PC-3 (cell line): ENCODE measurements at places on chromosomes 6 and 20. TPM values are rescaled to one million over a fixed set of nuclear protein-coding genes. Genes with fewer than 3 reads are reported as not detected.

- DNase-seq: no peak
Measured at GRCh38 chr6:145783796-145784195, 30.8 kb downstream of the FBXO30 start.

DNA sequence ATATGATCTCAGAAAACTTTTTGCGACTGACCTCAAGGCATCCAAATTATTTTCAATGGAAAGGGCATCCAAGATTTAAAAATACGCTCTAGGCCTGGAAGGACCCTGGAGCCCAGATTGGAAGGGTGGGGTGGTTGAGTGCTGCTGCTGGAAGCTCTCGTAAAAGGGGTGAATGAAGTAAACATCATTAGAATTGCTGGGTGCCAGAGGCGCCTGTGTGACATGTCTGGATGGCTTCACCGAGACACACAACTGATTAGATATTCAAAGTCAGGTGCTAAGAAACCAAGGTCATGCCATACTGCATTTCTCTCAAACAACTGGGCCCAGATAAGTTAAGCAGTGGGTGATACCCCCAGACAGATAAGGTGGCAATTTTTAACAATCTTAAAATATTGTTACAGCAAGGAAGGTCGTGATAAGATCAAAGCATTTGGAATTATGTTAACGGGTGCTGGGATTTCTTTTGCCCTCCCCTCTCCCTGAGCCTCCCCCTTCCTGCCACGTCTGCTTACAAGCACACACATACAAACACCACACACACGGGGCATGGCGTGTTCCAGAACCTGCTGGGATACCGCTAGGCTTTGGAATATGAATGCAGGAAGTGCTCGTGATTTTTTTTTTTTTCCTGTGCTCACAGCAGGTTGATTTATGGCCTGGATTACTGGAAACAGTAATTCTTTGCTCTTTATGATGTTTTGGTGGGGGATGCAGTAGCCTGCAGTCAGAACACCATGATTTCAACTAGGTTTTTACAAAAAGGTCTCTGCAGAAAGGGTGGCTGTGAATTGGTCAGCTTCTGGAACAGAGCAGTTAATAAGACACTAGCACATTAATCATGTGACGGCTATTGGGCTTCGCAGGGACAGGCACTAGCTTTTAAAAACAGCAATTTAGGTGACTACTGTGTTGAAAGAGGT, 551.2 kb downstream of the QKI start:
- DNase-seq: no peak

GRCh38 chr6:149951626-149952025, 9.8 kb downstream of the ULBP2 start:
- no peak for DNase-seq

Gene AGER
- total RNA-seq: 2.0 and 5.0 TPM in 2 replicates

Gene ZC2HC1B
- total RNA-seq: not detected in 2 replicates
